ENCODE measurements at places on chromosomes 1 and 21.

DNA sequence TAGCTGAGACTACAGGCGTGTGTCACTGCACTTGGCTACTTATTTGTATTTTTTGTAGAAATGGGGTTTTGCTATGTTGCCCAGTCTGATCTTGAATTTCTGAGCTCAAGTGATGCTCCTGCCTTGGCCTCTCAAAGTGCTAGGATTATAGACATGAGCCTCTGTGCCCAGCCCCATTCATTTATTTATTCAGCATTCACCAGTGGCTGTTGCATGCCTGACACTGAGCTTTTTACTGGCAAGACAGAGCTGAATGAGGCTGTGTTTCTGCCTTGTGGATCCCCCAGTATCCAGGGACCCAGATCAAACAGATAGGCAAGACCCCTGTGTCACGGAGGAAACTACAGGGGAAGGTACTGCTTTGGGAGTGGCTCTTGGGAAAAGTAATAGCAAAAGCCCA lies 109.4 kb downstream of the DISC1 start:
- DNase-seq = no peak
- no peaks in the 10 kb centered on the region for H3K4me1 ChIP-seq
- no peaks in the 10 kb centered on the region for H3K27me3 ChIP-seq
- peaks cover 2% of the 10 kb centered on the region for H3K36me3 ChIP-seq

DNA sequence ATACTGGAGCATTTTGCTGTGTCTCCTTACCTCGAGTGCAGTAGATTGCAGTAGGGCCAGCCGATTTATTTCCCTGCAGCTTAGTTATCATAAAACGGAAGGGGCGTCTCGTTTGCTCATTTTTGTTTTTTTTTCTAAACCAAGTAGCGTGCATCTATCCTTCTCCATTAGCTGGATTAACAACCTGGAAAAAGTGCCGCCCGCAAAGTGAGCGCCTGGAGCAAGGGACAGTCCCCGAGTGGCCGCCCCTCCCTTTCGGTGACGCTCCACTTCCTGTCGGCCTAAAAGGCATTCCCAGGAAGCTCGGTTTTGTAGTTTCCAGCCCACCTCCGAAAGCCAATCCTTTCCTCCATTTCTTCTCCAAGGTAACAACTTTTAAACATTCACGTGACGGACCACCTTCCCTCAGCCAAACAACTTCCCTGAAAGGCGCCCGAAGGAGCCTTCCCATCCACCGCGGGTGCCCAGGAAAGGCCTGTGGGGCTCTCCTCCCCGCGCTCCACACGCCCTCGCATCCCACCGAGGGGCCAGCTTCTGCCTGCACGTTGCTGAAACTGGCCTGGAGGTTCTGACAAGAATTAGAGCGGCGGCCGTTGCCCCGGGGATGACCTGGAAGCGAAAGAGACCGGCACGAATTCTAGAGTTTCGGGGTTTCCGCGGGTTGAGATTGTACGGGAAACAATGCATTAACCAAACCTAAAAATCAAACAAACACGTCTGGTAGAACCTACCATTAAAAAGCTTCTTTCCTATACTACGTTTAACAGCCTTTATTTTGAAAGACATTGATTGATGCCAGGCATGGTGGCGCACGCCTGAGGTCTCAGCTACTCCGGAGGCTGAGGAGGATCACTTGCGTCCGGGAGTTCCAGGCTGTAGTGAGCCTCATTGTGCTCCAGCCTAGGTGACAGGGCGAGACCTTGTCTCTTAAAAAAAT lies at the start of gene EXTL2:
EXTL2 (minus strand) TSS at position 240 of the 937 bp plus-strand sequence. CDS start 6,085 bp downstream, outside the sequence.
- peak within 1 kb of the TSS; percentile 98 for H3K27ac ChIP-seq
- H3K4me3 ChIP-seq = peak within 1 kb of the TSS; percentile 100
- H3K27me3 ChIP-seq = no peaks in the 10 kb centered on the region

GRCh38 chr1:48073798-48074530 lies 76.8 kb upstream of the TRABD2B start:
- H3K27ac ChIP-seq = no peak overlapping the region
- H3K4me3 ChIP-seq = no peak overlapping the region
- no peaks in the 10 kb centered on the region for H3K36me3 ChIP-seq
- no peaks in the 10 kb centered on the region for H3K4me1 ChIP-seq
- H3K27me3 ChIP-seq = peaks cover 20% of the 10 kb centered on the region
- DNase-seq = no peak

DNA sequence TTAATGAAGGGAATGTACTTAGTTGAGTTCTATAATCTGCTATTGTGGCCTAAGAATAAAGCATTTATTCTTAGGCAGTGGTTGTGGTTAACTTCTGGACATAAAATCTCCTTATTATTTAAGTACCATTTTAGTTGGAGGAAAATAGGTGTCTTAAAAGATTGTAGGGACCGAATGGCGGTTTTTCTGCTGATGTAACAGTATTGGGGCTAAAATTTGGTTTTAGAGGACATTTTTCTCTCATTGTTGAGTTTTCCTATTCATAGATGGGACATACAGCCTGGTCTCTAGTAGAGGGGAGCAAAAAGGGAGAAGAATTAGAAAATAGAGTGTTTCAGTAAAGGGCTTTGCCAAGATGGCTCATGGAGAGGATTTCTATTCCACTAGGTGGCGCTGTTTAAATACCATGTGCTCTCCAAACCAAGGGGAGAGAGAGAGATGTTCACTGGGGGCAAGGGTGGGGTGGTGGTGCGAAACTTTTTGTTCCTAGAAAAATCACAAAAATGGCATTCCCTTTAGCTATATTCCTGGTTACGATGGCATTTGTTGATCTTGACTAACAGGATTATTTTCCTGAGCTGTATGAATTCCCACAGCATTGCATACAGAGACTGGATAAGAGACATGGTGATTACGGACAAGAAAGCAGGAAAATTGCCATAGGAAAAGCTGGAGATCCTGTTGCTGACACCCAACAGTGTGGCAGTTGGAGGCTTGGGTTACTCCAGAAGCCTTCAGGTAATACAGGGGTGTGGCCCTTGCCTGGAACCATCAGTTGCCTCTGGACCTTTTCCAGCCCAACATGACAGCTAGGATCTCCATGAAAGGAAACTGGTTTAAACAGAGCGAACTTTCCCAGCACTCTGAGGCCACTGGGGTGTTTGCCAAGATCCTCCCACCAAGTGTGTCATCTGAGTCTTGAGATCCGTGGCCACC lies 18.2 kb upstream of the FCGR2A start:
- H3K4me3 ChIP-seq = no peak overlapping the region
- no peaks in the 10 kb centered on the region for H3K36me3 ChIP-seq
- peak; percentile 31 for DNase-seq
- peaks cover 11% of the 10 kb centered on the region for H3K4me1 ChIP-seq
- H3K27me3 ChIP-seq = peaks cover 41% of the 10 kb centered on the region
- no peak overlapping the region for H3K27ac ChIP-seq

DNA sequence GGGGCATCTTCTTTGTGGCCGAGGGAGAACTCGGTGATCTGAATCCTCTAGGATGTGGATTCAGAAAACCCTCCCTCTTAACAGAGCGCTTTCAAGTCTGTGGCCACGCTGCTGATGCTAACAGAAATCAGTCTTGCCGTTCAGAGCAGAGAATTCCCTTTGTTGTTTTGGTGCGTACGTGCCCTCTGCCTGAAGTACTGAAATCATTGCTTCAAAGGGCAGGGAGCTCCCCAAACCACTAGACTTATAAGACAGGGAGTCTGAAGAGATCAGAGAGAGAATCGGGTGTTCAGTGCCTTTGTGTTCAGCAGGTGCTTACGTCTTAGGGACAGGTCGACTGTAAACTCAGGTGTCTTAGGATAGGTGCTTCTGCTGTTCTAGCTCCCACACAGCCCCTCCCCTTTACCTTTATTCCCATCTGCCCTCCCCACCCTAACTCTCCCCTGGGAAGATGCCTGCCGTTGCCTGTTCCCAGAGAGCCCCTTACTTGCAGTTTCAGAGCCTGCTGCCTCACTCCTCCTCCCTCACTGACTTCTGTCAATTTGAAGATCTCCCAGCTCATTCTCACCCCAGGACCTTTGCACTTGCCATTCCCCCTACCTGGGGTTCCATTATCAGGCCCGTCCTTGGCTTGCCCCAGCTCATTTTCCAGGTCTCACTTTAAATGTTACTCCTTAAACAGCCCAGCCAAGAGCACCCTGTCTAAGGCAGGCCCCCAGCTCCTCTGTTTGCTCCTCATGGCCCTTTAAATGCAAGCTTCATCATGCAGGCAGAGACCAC lies 143.0 kb downstream of the CAMTA1 start:
- no peak overlapping the region for H3K4me3 ChIP-seq
- H3K27ac ChIP-seq = no peak overlapping the region
- no peak for DNase-seq

DNA sequence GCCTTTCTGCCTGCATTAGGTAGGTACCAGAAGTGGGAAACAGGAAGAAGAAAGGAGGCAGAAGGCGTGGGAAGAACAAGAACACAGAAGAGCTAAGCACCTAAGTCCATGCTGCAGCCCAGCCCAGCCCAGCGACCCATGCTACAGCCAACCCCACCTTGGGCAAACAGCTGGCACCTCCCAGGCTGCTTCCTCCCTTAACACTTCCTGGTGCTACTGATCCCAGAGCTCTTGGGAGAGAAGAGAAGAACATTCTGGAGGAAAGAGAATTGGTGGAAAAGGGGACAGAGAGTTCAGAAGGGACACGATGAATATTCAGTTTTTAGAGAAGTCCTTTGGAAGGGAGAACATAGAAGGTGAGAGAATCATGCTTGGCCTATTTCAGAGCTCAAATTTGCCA lies 28.5 kb downstream of the PLEKHA6 start:
- H3K27ac ChIP-seq = no peak overlapping the region
- DNase-seq = no peak
- H3K27me3 ChIP-seq = no peaks in the 10 kb centered on the region
- H3K36me3 ChIP-seq = no peaks in the 10 kb centered on the region
- H3K4me3 ChIP-seq = no peak overlapping the region

DNA sequence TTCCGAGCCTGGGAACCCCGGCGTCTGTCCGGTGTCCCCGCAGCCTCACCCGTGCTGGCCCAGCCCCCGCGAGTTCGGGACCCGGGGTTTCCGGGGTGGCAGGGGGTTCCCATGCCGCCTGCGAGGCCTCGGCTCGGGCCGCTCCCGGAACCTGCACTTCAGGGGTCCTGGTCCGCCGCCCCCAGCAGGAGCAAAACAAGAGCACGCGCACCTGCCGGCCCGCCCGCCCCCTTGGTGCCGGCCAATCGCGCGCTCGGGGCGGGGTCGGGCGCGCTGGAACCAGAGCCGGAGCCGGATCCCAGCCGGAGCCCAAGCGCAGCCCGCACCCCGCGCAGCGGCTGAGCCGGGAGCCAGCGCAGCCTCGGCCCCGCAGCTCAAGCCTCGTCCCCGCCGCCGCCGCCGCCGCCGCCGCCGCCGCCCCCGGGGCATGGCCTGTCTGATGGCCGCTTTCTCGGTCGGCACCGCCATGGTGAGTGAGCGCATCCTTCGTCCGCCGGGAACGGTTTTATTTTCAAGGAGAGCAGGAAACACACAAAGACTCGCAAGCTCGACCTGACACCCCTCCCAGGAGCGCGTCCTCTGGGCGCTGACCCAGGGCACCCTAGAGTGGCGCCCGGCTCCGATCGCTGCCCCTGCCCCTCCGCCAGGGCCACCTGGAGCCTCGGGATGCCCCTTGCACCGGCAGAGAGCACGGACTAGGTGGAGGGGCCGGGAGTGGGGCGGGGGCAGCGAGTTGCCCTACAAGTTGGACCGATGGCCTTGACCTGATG lies at the start of gene ABCG1:
ABCG1 (plus strand) TSS at position 305 of the 770 bp plus-strand sequence; CDS start at position 428, 123 bp downstream.
- peak within 1 kb of the TSS; percentile 83 for H3K27ac ChIP-seq
- H3K36me3 ChIP-seq = no peaks in the 10 kb centered on the region
- no peaks in the 10 kb centered on the region for H3K27me3 ChIP-seq
- H3K4me1 ChIP-seq = peaks cover 25% of the 10 kb centered on the region
- peak within 1 kb of the TSS; percentile 87 for H3K4me3 ChIP-seq

GRCh38 chr1:60963167-60963940 lies 119.0 kb upstream of the NFIA start:
- no peak overlapping the region for H3K27ac ChIP-seq
- no peak for DNase-seq
- no peak overlapping the region for H3K4me3 ChIP-seq
- H3K4me1 ChIP-seq = no peaks in the 10 kb centered on the region
- H3K27me3 ChIP-seq = peaks cover 10% of the 10 kb centered on the region

GRCh38 chr21:37557261-37557950 lies 190.8 kb downstream of the DYRK1A start:
- no peak overlapping the region for H3K27ac ChIP-seq
- H3K27me3 ChIP-seq = peaks cover 4% of the 10 kb centered on the region
- DNase-seq = no peak
- H3K36me3 ChIP-seq = no peaks in the 10 kb centered on the region
- peaks cover 3% of the 10 kb centered on the region for H3K4me1 ChIP-seq

DNA sequence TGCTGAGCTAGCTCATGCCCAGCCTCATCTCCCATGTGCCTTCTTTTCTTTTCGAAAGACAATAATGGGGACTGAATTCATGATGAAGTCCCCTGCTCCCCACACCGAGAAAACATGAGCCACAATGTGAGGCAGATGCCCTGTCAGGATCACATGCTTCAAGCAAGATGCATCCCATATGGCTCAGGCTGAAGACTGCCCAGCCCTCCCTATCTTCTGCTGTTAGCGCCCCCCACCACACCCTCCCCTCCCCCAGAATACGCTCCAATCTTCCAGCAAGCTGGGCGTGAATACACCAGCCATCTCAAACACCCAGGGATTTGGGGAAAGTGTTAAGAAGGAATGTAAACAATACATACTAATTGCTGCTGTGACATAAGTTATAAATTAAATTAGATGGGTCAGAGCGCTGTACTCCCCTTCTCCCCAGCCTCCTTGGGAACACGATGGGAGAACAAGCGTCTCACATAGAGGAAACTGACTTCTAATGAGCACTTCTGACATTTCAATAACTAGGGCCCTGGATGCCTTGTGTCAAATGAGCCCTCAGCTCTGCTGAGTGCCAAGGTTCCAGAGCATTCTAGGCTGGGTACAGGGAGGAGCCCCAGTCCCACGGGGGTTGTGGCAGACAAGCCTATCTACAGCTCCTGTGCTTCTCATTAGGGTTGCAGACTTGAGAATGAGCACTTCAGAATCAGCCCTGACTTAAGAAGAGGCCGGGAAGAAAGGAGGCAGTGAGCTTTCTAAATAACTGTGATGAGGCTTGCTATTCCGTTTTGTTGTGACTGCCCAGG lies 55.6 kb downstream of the TNR start:
- H3K36me3 ChIP-seq = no peaks in the 10 kb centered on the region
- H3K4me3 ChIP-seq = no peak overlapping the region
- H3K4me1 ChIP-seq = no peaks in the 10 kb centered on the region

DNA sequence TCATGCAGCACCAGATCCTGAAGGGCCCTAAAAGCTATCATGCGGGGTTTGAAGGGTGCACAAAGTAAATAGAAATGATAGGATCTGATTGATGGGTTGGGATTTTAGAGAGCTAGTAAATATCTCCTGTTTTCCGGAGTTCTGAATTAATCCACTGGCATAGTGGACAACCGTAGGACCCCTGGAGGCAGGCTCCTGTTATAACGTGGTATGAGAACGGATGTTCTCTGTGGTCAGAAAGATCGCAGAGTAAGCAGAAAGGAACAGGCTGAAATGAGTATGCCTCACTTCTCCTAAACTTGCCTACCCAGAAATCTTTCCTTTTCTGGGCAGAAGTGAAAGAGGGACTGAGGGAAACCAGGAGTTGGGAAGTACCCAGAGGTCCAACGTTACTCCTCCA lies 470.8 kb downstream of the AJAP1 start:
- H3K4me3 ChIP-seq = no peak overlapping the region
- no peak overlapping the region for H3K27ac ChIP-seq
- no peak for DNase-seq
- no peaks in the 10 kb centered on the region for H3K36me3 ChIP-seq
- no peaks in the 10 kb centered on the region for H3K4me1 ChIP-seq
